HS-5 (cell line): ENCODE measurements at places on chromosomes 6 and 20.

DNA sequence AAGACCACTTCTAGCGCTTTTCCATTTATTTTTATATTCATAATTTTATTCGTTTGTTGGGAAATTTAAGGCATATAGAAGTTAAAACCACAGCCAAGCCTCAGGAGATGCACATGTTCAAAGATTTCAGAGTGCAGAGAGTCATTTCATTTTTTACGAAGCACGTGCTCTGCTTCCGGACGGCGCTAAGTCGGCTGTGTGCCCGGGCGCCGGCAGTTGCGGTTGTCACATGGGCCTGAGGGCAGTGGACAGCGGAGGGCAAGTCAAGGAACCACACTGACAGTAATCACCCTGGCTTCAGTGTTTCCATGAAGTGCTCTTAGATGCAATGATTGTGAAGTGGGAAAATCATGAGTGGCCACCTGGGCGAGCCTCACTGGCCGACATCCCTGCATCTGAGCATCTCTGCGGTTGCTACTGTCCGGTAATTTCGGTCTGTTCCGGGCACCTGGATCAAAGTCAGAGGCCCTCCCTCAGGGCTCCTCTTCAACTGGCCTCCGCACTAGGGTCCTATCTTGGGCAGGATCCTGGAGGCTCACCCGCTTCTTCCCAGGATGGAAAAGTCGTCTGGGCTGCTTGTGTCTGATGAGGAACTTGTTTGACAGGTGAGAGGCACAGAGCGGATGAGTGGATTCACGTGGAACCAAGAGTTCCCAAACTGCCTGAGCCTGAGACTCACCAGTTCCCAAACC, 90.8 kb downstream of the DACT2 start:
- DNase-seq = no peak

DNA sequence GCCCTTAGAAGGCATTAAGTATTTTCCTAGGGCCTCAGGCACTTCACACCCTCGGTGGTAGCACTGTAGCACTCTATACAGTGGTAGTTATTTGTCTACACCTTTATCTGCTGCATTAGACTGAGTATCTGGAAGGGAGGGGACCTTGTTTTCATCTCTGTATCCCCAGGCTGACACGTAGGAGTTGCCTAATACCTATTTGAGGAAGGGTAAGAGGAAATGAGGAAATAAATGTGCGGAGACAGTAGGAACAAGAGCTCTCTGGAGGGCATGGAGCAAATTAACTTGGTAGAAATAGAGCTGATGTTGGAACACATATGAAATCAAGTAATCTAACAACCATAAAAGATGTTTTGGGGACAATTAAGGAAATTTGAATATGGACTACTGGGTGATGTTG, 3.9 kb downstream of the CNPY3 start:
- no peak for DNase-seq

DNA sequence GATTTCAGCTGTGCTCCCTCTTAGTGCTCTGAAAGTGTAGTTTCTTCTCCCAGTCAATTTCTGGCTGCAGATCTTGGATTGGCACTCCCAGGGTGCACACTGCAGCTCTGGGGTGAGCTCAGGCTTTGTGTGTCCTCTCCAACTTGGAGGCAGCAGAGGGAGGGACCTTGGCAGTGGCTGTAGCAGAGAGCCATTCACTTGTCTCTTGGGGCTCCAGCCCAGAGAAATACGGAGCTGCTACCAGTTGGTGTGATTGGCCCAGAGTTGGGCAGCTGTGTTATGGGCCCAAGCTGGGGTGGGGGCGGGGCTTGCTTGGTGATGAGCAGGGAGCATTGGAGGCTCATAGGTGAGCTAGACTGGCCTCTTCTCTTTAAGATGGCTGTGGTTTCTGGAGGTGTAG, 65.9 kb downstream of the KLHL32 start:
- DNase-seq = no peak

DNA sequence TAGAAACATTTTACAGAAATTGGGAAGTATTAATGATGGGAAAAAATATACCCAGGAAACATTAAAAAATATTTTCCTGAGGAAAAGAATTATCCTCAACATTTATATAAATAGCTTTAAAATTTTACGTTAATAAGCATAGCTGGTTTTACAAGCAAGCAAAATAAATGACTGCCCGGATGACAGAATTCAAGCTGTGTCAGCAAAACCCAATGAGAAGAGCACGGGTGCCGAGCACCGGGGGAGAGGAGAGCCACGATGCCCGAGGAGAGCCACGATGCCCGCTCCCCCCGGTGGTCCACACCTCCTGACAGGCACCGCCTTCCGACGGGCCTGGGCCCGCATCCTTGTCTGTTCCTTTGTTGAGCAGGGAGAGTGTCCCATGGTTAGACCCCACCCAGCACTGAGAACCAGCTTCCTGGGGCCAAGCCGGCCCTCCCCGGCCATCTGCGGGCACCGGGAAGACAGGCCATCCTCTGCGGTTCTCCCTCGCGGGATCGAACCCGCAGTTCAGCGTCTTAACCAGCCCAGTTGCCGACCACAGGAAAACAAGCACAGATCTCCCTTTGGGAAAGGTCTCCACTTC, 63.3 kb upstream of the PDE10A start:
- DNase-seq = no peak

- DNase-seq = no peak
These were observed 65.6 kb downstream of the CAP2 start for GRCh38 chr6:17458966-17459365.
